ENCODE measurements at places on chromosomes 3 and 15.

DNA sequence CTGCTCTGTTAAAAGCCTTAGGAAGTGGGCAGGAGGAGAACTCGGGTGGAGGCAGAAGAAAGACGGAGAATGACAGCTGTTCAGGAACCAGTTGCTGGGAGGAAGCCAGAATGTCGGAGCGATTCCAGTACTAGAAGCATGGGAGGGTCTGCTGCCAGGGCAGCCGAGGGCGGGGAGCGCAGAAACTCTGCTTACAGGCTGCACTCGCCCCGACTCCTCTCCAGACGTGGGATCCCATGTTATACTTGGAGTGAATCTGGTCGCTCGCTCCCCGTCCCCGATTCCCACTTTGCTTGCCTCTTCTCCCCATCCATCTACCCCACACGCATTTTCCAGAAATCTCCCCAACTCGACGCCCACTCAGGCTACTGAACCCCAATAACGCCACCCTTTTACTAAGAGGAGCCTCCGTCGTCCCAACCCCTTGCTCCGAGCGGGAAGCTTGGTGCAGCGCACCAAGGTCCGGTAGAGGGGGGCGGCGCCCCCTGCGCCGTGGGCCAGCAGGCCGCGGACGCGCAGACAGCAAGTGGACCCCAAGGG is 665 bp downstream of the GATM start:
- no peak for DNase-seq

GRCh38 chr3:188911026-188911850 is 260.5 kb upstream of the TPRG1 start:
- DNase-seq = no peak

DNA sequence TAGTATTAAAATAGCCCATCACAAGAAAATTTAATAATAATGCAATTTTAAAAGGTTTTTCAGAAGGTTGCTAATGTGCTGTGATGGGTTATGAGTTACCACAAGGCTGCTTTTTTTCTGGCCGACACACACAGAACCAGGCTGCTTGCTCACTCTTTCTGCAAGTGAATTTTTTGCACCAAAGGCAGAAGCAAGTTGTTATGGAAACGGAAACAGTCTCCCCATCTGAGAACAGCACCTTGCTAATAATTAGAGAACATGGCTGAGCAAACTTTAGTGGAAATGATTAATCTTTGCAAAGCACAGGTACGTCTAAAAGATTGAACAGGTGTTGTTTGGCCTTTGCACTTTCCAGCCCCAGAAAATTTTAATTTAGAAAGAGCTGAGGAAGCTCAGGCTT is 51.0 kb downstream of the CACNA2D3 start:
- no peak for DNase-seq

GRCh38 chr3:67215690-67216089 is 217.6 kb downstream of the KBTBD8 start:
- no peak for DNase-seq

- no peak for DNase-seq
These were observed 47.8 kb upstream of the RARB start for GRCh38 chr3:25380222-25380739.

DNA sequence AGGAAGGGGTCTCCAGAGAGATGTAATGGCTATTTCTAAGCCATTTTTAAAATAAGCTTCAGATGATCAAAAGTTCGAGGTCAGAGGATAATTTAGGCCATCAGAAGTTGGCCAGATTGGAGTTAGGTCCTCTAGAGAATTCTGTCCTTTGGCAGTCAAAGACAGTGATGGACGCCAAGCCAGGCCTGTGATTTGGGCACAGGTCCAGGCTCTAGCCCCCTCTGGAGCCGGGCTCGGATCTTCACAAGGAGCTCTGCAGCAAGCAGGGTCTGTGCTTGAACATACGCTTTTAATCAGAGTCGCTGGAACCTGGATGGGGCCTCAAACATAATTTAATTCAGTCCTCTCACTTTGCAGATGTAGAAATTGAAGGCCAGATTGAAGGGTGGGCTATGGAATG is 151.4 kb upstream of the BCL6 start:
- DNase-seq = no peak

Data from activated CD4-positive, alpha-beta T cell treated with anti-CD3 and anti-CD28 coated beads, Interleukin-2, amount 10 ng/mL, durations not matched to agents 7 days and 5 days (primary cell).